ENCODE measurements at places on chromosomes 5 and 9. TPM values are rescaled to one million over a fixed set of nuclear protein-coding genes. Genes with fewer than 3 reads are reported as not detected.

GRCh38 chr5:143119291-143119769, 284.2 kb downstream of the NR3C1 start:
- DNase-seq: no peak

DNA sequence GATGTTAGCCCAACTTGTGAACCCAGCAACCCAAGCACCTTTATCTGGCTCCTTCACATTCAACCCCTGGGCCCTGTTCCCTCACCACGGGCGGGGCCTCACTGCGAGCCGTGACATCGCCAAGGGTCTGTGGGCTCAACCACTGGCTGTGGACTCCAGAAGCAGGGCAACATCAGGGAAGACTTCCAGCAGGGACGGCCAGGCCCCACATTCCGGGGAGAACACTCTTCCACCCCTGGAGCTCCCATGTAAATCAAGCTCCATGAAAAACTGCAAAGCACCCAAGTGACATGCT, 175.3 kb downstream of the ERCC6L2 start:
- DNase-seq: no peak

DNA sequence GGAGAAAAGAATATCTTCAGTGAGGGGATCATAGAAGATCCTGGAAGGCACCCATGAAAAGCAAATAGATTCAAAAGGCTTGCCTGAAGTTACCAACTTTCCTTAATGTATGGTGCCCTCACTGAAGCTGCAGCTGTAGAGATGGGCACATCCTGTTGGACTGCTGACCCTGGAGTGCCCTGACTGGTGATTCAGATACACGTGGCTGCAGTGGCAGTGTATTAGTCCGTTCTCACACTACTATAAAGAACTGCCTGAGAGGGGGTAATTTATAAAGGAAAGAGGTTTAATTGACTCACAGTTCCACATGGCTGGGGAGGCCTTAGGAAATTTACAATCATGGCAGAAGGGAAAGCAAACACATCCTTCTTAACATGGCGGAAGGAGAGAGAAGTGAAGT, 80.3 kb downstream of the OSMR start:
- no peak for DNase-seq

DNA sequence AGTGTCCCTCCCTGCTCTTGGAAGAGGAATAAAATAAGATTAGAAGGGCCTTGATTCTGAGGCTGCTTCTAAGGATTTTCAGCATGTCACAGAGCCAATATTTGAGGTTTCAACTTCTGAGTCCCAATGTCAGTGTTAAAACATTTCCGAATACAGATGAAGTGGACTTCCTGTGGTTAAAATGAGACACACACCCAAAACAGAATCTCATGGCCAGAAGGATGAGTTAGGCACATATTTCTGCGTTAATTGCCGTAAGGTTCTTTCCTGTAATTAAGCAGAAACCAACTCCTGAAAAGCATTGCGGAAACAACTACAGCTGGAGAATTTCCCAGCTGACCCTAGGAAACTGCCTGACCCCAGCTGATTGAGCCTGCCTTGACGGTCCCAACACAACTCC, 10.4 kb upstream of the ZNF354B start:
- DNase-seq: no peak

KLHL3 gene
- total RNA-seq: 5.4 TPM

GRCh38 chr5:92838253-92838652, 742.8 kb downstream of the NR2F1-AS1 start:
- peak; percentile 8 for DNase-seq

LRRC8A gene
- 61.9 TPM for total RNA-seq

TXNDC8 gene
- total RNA-seq: not detected

- no peak for DNase-seq
These were observed 36.8 kb upstream of the NFIB start for GRCh38 chr9:14350754-14351153.

ADGRD2 gene
- not detected for total RNA-seq

DNA sequence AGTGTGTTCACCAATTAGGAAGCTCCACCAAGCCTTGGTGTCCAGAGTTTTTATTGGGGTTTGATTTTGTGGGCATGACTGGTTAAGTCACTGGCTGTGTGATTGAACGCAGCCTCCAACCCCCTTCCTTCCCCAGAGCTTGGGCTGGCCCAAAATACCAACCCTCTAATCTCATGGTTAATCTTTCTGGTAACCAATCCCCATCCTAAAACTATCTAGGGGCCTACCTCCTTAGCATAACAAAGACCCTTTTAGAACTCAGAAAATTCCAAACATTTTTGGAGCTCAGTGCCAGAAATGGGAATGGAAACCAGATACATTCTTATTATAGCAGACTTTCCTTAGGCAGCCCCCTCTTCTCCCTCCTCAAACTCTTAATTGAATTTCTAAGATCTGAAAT, 35.9 kb upstream of the HRH2 start:
- DNase-seq: no peak

TAF1L gene
- total RNA-seq: not detected

PITX1 gene
- 0.38 TPM for total RNA-seq

GRCh38 chr5:43556857-43557542, at the start of gene PAIP1:
Gene PAIP1 (minus strand): TSS chr5:43557077. CDS start chr5:43556846, 231 bp downstream.
- DNase-seq: peak; percentile 97

ESM1 gene
- 1.8 TPM for total RNA-seq

CDH9 gene
- total RNA-seq: not detected

DNA sequence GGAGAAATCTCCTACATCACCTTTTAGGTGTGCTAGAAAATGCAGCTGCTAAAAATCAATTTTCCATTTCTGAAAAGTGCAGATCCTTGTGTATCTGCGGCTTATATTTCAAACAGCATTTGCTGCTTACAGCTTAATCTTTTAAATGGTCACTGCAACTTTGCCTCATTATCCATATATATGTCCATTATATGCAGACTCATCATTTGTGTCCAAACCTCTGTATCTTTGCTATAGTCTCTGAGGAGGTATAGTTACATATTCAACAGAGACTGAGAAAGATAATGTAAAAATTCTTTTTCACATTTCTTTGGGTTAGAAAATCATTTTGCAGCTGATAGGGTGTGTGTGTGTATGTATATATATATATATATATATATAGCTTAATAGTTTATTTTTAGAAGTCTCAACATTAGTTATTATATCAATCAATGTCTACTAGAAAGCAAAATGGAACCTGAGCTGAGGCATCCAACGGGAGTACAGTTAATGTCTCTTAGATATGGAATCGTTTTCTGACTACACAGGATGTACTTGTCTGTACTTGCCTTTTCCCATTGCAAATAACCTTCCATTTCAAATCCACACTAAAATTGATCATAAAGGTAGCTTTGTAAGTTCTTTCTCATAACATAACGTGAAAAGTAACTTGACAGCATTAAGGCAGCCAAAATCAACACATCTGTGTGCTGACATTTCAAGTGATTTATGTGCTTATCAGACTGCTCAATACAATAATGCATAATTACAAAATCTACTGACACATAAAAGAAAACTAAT, 267.0 kb upstream of the HAPLN1 start:
- DNase-seq: no peak
